Activated CD8-positive, alpha-beta memory T cell treated with anti-CD3 and anti-CD28 coated beads for 48 hours (primary cell): ENCODE measurements at places on chromosomes 6 and 20.

DNA sequence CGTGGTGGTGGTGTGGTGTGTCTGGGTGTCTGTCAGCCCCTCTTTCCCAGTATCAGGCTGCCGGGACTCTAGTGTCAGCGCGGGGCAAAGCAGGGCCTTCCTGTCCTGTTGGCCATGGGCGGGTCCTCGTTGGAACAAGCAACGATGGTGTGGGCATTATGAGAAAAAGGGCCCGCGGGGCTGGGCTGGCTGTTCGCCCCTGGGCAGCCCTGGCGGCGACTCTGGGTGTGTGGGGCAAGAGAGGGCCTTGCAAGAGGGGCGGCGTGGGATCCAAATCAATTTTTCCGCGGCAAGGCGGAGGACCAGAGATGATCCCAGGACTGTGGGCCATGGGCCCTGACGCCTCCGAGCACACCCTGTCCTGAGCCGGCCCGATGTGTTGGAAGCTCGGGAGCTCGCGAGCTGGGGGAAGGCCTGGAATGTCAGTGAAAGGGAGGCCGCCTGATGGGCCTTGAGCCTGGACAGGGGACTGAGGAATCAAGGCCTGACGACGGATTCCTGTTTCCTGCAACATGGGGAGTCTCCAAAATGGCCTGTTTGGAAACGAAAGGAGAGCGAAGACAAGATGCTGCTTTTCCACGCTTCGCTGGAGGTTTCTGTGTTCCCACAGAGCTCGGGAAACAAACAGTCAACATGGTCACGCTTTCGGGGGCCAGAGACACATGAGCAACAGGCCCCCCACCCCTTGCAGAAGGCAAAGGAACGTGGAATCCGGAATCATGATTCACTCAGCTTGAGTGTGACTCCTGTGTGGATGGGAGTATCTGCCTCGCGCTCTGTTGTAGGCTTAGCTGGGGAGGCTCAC lies 364.7 kb upstream of the DEFB115 start:
- DNase-seq: no peak

DNA sequence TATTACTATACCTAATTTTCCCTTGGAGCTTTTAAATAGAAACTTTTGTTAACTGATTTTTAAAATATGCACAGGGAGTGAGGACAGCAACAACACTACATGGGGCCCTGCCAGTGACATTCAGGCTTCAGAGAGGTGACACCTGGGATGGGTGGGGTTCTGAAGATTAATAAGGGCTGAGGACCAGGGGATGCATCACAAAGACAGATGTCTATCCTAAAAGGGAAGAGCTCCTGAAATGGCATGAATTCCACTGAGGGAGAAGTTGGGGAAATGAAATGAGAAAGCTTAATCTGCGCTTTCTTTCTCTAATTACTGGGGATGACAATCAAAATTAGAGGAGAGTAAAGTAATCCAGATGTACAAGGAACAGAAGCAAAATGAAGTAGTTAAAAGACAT lies 162.8 kb downstream of the BTBD9 start:
- no peak for DNase-seq

DNA sequence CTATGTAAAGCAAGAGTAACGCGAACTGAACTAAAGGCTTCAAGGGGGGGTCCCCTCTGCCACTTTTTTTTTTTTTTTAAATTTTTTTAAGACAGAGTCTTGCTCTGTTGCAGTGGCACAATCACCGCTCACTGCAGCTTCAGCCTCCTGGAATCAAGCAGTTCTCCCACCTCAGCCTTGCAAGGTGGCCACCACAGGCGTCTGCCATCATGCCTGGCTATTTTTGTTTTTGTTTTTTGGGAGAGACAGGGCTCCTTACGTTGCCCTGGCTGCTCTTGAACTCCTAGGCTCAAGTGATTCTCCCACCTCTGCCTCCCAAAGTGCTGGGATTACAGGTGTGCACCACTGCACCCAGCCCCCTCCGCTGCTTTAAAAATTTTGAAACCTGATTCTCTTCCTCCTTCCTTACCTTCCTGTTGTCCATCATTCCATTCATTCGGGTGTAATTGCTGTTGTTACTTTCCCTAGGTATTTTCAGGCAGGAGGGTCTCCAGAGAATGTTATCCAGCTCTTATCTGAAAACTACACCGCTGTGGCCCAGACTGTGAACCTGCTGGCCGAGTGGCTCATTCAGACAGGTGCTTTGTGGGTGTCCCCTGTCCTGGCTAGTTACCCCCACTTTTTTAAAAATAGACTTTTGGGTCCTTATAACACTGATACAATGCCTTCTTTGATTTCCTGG lies 5.4 kb downstream of the NELFCD start:
- no peak for DNase-seq

DNA sequence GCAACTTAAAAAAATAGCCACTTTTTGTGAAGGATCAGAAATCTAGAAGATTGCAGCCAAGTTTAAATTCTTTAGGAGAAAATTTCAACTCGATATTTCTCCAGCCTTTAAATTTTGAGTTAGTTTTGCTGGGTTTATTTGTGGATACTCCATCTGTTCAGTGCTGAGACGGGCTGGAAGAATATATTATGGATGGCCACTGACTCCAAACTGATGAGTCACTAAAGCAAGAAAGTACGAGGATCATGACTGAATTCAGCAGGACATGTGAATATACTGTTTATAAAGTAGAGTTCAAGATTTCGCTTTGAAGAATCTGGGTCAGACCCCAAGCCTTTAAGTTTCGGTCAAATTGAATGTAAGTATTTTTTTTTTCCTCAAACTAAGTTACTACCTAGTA lies 199.5 kb downstream of the ADGRB3 start:
- DNase-seq: no peak

DNA sequence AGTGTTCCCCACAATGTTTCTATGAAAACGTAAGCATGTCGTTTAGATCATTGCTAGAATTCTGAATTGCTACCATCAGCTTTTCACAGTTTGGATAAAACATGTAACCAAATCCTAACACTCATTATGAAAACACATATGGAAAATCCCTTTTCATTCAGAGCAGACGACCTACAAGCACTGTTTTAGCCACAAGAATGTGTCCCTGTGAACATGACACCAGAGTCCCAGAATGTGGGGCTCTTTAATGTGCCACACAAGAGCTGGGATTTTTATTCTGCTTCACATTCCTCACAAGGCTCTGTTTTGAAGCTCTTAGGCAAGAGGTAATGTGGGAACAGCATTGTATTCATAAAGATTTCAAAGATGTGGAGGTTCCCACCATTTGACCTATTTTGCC lies 141.1 kb upstream of the CITED2 start:
- no peak for DNase-seq

DNA sequence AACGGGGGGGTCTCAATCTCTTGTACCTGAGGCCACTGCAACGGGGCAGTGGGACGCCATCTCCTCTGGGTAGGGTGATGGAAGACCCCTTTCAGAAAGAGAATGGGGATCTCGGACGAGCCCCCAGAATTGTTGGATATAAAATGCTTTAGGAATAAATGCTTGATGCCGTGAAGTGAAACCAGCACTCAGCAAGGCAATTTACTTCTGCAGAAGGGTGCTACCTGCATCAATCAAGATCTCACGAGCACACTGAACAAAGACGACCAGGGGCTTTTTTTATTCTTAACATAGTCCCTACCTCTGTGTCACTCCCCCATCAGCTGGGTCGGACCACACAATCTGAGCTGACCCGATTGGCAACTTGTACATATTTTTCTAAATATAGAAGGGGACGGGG lies 203.6 kb upstream of the TBX18 start:
- no peak for DNase-seq

DNA sequence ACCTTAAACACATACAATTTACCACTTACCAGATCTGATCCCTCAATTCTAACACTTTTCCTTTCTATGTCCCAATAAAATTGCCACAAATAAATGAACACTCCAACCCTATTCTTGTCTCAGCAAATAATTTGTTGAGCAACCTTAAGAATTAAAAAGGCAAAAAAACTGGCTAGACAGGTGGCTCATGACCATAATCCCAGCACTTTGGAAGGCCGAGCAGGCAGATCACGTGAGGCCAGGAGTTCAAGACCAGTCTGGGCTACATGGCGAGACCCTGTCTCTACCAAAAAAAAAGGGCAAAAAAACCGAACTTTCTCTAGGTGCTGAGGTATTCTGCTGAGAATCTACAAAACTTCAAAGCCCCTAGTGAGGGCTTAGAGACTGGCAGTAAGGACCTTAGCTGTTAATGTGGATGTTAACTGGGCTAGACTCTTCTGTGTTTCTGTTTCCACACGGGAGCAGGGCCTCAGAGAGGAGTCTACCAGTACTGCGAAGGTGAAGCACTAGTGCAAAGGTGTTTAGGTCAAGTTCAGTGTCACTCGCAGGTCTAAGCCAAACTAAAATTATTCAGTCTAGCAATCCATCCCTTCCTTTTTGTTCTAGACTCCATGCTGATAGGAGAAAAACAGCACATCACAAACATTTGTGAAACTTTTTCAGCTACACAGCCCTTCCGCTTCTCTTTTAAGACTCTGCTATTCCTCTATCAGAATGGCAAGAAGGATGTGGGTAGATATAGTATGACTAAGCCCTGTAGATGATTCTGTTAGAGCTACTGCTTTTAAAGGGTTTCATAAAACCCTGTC lies 2.6 kb downstream of the FASTKD5 start:
- DNase-seq: no peak

- no peak for DNase-seq
Measured at GRCh38 chr20:18750735-18751134, 62.8 kb upstream of the SCP2D1 start.

DNA sequence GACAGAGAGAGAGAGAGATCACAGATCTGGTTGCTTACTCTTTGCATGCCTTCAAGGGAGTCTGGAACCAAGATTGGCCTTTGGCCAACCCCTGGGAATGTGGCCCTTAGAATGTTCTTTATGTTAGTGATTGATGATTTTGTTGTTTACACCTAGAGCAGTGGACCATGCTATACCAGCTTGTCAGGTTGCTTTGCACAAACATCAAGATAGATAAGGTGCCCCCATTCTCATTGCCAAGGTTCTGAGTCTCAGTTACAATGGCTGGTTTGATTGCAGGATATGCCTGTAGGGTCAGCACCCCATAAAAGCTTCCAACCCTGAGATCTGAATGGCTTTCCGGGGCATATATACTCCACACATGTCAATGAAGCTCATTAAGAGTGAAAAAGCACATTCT lies 53.5 kb upstream of the SLC2A12 start:
- DNase-seq: no peak

GRCh38 chr6:11263291-11263775 lies 30.9 kb upstream of the NEDD9 start:
- DNase-seq: no peak

DNA sequence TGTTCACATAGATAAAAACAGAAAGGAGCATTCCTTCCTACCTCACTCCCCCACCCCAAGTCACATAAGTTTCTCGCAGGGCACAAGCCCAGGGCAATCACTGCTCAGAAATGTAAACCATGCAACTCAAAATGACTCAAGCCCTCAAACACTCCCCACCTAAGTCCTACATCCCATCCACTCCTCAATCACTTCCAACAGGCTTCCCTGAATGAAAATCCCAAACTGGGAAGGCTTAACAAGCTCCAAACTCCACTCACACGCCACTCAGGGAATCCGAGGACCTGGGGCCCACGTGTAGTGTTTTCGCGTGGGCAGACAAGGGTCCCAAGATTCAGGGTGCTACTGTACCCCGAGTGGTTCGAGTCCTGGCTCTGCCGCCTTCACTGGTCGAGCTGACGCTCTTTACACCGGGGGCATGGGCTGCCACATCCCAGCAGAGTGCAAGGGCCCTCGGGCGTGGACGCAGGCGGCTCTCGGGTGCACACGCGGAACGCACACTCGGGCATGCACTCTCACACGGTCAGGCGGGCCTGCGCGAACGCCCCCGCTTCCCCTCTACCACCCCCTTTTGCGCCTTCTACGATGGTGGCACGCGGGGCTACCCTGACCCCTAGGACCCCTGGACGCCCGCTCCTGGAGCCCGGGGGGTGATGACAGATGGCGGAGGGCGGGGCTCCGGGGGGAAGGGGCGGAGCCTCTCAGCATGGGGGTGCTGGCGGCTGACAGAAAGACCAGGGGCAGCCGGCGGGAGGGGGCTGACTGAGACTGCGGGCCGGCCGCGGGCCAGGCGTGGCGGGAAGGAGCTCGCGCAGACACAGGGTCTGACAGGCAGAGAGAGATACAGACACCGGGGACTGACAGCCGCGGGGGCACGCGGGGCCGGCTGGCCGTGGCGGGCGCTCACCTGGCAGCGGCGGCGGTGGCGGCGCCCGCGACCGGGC lies 657 bp downstream of the ZHX3 start:
- DNase-seq: peak; percentile 78

GRCh38 chr20:47349365-47350180 lies 6.9 kb downstream of the ZMYND8 start:
- DNase-seq: no peak

- DNase-seq: no peak
Measured at GRCh38 chr6:23584134-23584763, 541.8 kb upstream of the NRSN1 start.

GRCh38 chr20:46699651-46700359 lies 9.6 kb upstream of the SLC2A10 start:
- DNase-seq: no peak

DNA sequence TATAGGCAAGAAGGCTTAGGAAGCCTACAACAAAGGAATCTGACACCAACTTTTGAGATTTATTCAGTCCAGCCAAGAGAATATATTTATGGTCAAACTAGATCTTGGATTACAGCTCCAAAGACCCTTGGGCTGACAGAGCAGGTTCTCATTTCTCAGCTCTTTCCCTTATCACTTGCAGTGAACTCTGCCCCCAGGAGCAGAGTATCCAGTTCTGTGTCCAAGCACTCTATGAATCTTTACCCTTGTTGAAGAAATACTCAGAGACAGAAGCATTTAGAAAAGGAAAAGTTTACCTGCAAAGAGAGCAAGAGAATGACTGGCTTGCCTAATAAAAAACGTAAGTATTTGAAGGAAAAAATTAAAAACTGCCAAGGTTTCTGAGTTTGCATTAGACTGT lies 190.5 kb downstream of the SLC16A10 start:
- DNase-seq: no peak

DNA sequence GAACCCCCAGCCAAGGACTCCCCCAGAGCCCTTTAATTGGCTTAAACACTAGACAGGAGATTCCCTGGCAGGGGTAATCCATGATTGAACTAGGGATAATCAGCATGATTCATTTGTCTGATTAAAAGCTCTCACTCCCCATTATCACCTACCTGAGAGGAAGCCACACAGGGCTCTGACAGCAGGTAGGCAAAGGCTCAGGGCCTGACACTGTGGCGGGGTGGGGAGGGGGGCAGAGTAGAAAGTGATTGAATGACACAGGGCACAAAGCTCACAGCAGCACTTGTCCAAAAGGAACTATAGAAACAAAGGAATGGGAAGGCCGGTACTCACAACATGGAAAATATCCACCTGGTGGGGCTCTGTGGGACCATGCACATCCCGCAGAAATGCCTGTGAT lies 231.6 kb downstream of the MAFB start:
- DNase-seq: no peak

- no peak for DNase-seq
Measured at GRCh38 chr6:119791736-119792135, 442.2 kb upstream of the MAN1A1 start.

GRCh38 chr6:64553249-64553786 lies 917.7 kb downstream of the PHF3 start:
- no peak for DNase-seq

- no peak for DNase-seq
Measured at GRCh38 chr6:138605958-138606357, 106.7 kb upstream of the NHSL1 start.

GRCh38 chr20:21548390-21549035 lies 34.6 kb upstream of the NKX2-2 start:
- DNase-seq: no peak

GRCh38 chr6:20740088-20740487 lies 205.8 kb downstream of the CDKAL1 start:
- DNase-seq: no peak
